Pancreas (tissue), 10 donors: ENCODE measurements at places on chromosomes 1 and 21. TPM values are rescaled to one million over a fixed set of nuclear protein-coding genes. Genes with fewer than 3 reads are reported as not detected.

TNFRSF4 gene
- total RNA-seq: 1.6 TPM

GRCh38 chr1:234987415-234988154 lies 141.1 kb downstream of the TOMM20 start:
- DNase-seq: peak; percentile 63

RIMS3 gene
- total RNA-seq: 0.76 TPM

DNA sequence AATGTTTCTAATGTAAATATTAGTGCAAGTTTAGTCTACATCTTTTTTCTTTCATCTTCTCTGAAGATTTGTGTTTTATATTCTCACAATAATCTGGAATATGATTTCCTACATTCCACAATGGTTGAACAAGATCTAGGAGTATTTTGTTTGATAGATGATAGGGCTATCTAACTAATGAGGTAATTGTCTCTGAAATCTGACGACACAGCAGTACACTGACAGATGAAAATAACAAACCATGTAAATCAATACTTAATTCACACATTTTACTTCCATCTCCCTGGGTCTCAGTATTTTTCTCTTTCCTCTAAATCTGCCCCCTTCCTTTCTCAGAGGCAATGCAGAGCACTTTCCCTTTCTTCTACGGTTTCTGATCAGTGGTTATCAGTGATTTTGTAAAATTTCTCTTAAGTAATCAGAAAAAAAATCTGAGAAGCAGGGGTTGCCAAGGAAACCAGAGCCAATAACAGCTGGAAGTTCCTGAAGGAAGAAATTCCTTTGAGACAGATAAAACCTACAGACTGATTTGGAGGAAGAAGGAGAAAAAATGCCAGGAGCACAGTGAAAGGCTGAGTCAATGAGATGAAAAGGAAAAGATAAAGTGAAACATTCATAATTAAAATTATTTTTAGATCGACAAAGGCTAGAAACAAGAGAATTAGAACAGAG lies 7.3 kb upstream of the ANKRD13C start:
- DNase-seq: no peak

DNA sequence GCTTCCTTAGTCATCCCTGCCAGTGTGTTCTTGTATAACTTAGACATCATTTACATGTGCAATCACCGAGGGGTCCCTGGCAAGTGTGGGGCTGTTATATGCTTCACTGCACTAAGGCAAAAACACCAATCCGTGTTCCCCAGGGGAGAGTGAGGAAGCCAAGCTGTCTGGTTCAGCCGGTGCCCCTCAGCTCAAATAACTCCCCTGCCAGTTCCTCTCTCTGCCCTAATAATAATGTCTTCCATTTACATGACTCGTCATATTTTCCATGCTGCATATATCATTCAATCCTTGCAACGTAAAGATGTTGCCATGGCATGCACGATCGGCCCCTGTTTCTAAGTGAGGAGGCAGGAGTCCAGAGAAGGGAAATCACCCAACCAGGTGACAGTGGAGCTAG lies 24.4 kb upstream of the NDC1 start:
- DNase-seq: no peak

GRCh38 chr1:17683598-17683997 lies 71.5 kb upstream of the ACTL8 start:
- peak; percentile 45 for DNase-seq

DNA sequence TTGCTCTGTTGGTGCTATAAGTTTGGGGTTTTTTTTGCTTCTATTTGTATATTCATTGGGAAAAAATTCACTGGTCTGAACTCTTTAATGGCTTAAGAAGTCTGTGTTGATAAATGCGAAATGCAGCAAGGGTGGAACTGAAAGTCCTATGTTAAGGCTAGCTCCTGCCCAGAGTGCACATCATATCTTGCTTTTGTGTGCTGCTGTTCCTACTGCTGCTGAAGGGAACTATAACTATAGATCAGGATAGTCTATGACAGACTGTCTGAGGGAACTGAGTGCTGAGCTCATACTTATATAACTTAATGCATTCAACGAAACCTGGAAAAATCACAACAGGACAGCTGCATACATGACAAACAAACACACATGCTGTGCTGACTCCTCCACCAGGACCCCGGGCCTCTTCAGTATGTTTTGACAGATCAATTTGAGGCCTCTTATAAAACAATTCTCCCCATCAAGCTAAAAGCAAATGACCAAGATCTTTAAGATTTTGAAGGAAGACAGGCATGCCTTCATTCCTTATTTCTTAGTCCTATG lies 1031.5 kb upstream of the ADGRL2 start:
- no peak for DNase-seq

DNA sequence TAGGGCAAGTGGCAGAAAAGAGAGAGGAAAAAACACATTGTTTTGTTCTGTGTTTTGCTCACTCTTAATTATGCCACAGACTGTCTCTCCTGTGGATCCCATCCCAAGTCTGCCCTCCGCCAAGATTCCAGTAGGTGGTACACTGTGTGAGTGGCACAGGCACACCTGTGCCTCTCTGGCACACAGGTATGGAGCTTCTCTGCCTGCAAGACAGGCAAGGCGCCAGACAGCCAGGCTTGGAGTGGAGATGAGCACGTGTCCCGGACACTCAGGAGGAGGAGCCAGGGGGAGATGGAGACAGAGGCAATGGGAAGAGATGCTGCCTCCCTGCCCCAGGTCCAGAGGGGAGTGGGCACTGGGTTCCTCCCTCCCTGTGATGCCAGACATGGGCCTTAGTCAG lies 6.5 kb upstream of the GRIK3 start:
- DNase-seq: no peak

GRCh38 chr1:205975387-205975998 lies 27.7 kb downstream of the RAB7B start:
- no peak for DNase-seq

GRCh38 chr1:211874521-211875347 lies 44.2 kb upstream of the LPGAT1 start:
- peak; percentile 26 for DNase-seq

REN gene
- total RNA-seq: not detected

LPAR3 gene
- total RNA-seq: 7.8 TPM

DNA sequence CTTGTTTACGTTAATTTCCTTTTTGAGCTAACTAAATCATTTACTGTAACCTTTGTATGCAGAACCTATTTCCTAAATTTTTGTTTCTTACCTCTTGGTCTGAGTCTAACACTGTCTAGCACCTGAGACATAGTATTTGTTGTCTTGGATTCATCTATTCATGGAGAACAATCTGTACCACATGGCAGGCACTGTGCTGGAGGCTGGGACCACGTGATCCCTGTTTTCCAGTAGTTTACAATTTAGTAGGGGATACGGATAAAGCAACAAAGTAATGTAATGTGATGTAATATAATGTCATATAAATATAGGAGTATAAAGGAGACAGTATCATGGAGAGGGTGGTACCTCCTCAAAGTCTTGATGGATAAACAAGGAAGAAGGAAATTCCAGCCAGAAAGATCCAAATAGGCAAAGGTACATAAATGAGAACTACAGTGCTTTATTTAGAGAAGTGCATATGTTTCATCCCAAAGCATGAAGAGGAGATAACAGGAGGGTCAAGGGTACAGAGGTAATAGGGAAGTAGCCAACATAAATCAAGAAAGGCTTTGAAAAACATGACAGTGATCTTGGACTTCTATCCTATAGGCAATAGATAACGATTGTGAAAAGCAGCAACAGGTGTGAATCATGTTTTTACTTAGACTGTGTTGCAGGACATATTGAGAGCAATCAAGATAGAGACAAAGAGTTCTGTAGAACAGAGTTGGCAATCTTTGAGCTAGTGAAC lies 25.9 kb upstream of the CLCA4 start:
- DNase-seq: no peak

GRCh38 chr21:35053356-35054096 lies 4.4 kb upstream of the RUNX1 start:
- DNase-seq: no peak

TDRD5 gene
- not detected for total RNA-seq
